ENCODE measurements at places on chromosomes 1 and 21. TPM values are rescaled to one million over a fixed set of nuclear protein-coding genes. Genes with fewer than 3 reads are reported as not detected.
A peak's percentile ranks its signal among the peaks of the same experiment; 100 is the strongest.

GRCh38 chr1:25642574-25643108 lies 26.1 kb downstream of the MAN1C1 start:
- DNase-seq = peak; percentile 90

- peak; percentile 57 for DNase-seq
These were observed 30.3 kb downstream of the PTPRC start for GRCh38 chr1:198669023-198669698.

GRCh38 chr1:53902235-53903138 lies 8.5 kb downstream of the DIO1 start:
- no peak for DNase-seq

DNA sequence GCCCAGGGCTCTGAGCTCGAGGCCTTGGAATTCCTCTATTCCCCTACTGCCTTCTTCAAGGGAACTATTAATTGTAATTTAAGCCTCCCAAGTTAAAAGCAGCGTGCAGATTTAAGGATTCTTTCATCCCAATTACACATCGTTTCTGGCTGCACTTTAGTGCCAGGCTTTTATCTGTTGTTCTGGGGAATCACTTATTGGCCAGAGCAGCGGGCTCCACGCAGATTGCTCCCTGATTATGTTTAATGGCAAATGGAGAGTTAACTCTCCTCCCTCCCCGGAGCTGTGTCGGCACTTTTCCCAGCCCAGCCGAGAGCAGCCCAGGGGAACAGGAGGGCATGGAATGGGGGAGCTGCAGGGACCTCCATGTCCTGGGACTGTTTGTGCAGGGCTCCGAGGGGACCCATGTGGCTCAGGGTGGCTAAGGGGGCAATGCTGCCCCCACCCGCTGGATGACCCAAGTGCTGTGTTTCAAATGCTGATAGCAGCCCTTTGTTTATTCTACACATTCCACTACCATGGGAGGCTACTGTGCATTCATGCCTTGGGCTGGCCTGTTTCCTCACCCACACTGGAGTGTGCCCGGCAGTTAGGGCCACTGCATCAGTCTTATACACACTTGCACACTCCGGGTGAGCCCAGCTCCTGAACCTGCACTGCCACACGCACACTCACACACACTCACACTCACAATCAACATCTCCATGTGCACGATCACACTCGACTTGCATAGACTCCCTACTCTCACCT lies 93.3 kb upstream of the POU3F1 start:
- no peak for DNase-seq

The MPL gene
- total RNA-seq = not detected

DNA sequence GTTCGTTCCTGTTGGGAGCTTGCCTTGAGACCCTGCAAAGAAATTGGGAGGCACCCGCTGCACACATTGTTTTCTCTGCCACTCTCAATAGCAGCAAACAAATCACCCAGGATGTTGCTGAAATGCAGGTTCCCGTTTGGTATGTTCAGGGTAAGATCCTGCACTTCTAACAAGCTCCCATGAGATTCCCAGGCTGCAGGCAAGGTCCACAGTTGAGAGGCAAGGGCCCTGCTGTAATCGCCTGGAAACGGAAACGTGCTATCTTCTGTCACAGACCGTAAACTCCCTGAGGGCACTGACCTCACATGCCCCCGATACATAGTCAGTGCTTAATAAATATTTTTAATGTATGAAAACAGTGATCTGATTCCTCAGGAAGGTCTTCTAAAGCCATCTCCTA lies 37.8 kb downstream of the XCL1 start:
- DNase-seq = no peak

GRCh38 chr21:15058854-15059263 lies 5.9 kb downstream of the NRIP1 start:
- no peak for DNase-seq

DNA sequence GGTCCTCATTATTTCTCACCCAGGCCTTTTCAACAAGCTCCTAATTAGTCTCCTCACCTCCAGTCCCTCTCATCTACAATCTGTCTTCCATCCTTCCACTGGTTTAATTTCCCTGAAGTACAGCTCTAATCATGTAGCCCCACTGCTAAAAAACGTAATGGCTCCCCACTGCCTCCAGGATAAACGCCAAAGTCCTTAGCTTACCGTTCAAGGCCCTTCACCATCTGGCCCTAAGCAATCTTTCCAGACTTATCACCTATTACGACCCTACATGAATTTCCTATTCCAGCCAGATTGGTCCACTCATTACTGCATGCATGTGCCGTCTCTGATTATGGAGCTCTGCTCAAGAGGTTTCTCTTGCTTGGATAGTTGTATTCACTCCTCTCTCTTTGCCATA lies 83.1 kb upstream of the DAB1 start:
- no peak for DNase-seq

The NLRP3 gene
- 3.2 TPM for total RNA-seq

The PLA2G5 gene
- not detected for total RNA-seq

DNA sequence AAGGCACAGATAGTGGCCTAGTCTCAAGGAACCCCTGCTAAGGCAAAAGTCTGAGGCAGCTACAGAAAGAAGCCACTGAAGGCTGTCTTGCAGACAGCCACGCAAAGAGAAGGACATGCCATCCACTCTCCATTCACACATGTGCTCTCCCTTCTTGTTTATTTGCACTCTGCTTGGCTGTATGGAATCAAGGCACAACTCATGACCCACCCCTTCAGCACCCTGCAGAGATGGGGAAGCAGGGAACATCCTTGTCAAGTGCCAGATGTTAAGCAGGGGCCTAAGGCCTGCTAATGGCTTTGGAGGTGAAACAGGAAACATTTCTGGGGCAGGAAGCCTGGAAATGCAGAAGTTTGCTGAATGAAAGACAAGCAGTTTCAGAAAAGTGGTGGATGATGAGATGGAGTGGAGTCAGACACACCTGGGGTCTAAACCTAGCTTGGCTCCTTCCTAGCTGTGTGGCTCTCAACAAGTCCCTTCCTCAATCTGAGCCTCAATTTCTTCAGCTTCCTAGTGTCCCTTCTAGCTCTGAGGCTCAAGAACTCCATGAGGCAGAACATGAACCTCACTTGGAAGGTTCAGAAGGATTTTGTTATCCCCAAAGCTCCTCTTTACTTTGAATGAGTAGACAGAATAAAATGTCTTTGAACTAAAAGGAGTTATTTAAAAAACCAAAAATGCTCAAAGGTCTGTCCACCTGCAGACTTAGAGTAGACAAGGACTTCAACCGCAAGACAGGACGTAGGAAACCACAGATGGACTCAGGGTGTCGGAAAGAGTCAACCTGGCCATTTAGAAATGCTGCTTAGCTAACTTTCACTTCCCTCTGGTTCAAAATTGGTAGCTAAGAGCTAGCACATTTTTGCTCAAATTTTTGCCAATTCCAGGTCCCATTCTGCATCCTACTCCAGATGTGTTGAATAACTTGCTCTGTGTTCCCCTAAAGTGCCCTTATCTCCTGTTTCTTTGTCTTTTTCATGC lies 283.1 kb downstream of the PLPP3 start:
- no peak for DNase-seq

The ZNF593 gene
- 41.1 TPM for total RNA-seq

- DNase-seq = no peak
These were observed 10.0 kb upstream of the PADI4 start for GRCh38 chr1:17297991-17298390.

- peak; percentile 53 for DNase-seq
These were observed 54.0 kb downstream of the CLIC6 start for GRCh38 chr21:34722684-34723300.

DNA sequence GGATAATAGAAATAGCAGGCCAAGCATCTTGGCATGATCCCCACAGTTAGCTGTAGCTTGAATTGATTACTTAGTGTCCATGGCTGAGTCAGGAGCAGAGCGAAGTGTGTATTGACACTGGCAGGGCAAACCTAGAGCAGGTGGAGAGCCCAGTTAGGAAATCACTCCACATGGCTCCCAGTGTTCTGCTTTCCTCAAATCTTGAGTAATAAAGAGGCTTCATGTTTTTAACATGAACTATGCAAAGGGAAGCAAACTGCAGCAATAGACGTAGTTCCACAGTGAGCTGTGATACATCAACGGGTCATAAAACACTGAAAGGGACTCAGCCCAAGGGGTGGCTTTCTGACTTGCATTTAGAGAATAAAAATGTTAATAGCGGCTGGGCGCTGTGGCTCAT lies 28.9 kb downstream of the RHEX start:
- DNase-seq = no peak

All from activated CD8-positive, alpha-beta T cell treated with anti-CD3 and anti-CD28 coated beads for 36 hours (primary cell).